Left kidney (tissue), 8 donors: ENCODE measurements at places on chromosomes 6 and 20. TPM values are rescaled to one million over a fixed set of nuclear protein-coding genes. Genes with fewer than 3 reads are reported as not detected.

GRCh38 chr20:3557237-3557785, 86.5 kb downstream of the ATRN start:
- no peak for DNase-seq

- DNase-seq = no peak
Observed at GRCh38 chr20:60046011-60046413, 87.8 kb downstream of the CDH26 start.

DNA sequence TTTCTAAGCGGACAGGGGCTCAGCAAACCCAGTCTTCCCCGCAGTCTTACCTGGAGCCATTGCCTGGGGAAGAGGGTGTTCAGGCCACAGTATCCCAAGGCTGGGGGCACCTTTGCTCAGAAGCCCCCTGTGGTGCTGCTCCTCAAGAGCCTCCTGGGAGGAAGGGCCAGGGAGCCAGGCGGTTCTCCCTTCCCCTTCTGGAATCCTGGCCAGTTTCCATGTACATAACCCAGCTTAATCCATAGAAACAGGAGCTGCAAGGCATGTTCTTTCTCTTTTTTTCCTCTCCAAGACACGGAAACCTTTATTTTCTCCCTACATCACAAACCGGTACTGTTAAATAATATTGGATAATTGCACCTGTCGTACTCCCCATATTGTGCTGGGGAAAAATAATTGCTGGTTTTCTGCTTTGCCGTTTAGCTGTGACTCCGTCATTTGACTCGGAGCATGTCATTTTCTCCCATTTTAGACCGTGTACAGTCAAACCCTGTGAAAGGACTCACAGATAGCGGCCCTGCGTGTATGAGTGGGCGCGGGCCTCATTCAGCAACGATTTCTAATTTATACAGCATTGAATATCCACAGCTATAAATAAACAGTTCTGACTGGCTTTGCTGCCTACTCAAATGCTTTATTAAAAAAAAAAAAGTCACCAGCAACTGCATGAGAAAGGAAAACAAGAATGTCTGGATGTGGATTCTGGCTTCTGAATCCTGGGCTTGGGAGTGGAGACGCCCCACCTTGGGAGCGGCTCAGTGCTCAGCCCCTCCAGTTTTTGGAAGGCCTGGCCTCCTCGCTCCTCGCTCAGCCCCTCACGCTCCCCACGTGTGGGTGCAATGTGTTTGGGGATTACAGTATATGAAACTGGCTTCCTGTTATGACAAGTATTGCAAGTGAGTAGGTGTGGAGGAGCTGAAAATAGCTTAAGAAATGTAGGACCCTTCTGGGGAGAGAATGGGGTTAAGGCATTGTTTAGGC, 67.3 kb downstream of the ADTRP start:
- DNase-seq = no peak

- DNase-seq = no peak
Observed at GRCh38 chr20:63182425-63182824, 33.5 kb downstream of the YTHDF1 start.

GRCh38 chr6:99467509-99468106, 42.5 kb upstream of the PNISR start:
- peak; percentile 10 for DNase-seq

SLC17A9 gene
- polyA plus RNA-seq = 1.7 TPM

TSPO2 gene
- polyA plus RNA-seq = 0.76 TPM

SLC22A1 gene
- 1.5 TPM for polyA plus RNA-seq

TCEA2 gene
- polyA plus RNA-seq = 74.7 TPM
